ENCODE measurements at places on chromosomes 4 and X.

- DNase-seq, result no peak
These were observed 1574.3 kb upstream of the PABPC4L start for GRCh38 chr4:135775909-135776308.

- DNase-seq, result no peak
These were observed 3.1 kb upstream of the CENPE start for GRCh38 chr4:103201253-103201652.

DNA sequence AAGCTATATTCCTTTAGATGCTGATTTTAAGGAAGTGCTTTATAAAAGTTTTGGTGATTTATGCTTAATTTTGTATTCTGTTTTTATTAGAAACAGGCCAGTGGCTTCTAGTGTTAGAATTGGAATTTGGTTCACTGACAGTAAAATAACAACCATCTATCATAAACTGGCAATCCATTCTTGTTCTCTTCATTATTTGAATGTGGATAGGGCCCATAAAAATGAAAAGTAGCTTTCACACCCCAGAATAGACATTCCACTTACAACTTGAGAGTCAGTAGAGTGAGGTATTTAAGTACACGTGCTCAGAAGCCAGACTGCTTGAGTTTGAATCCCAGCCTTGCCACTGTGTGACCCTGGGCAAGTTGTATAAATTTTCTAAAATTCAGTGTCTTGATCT is 232.4 kb upstream of the CTSO start:
- no peak for DNase-seq

GRCh38 chrX:33045882-33046281 is 165.5 kb downstream of the DMD start:
- DNase-seq, result no peak

GRCh38 chr4:106816496-106816895 is 219.6 kb downstream of the DKK2 start:
- DNase-seq, result no peak

DNA sequence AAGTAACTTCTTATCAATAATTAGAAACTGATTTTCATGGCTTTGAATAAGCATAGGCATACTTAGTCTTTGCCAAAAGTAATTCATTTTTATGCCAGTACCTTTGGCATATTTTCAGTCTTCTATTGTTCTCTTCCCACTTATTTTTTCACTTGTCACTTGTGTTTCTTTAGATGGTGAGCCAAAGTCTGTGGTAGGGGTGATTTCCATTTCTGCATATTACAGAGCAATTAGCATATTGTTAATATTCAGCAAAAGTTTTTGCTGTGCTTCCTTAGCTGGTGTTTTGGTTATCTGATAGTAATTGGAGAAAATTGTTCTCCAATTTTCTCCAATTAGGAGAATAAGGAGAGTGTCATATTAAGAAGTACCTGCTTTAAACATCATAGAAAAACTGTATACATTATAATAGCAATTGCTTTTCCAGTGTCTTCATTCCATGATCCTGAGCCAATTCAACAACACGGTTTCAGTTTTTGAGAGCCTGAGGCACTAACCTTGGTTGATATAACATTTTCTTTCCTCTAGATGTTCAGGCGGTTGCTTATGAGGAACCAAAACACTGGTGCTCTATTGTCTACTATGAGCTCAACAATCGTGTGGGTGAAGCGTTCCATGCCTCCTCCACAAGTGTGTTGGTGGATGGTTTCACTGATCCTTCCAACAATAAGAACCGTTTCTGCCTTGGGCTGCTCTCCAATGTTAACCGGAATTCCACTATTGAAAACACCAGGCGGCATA is 64.7 kb downstream of the SMAD1 start:
- DNase-seq, result no peak
